Activated CD4-positive, alpha-beta T cell treated with anti-CD3 and anti-CD28 coated beads, Interleukin-2, amount 50 U/mL, for 24 hours (primary cell): ENCODE measurements at places on chromosomes 6 and 20.

- DNase-seq: no peak
Measured at GRCh38 chr6:105995391-105995865, 90.7 kb upstream of the PRDM1 start.

DNA sequence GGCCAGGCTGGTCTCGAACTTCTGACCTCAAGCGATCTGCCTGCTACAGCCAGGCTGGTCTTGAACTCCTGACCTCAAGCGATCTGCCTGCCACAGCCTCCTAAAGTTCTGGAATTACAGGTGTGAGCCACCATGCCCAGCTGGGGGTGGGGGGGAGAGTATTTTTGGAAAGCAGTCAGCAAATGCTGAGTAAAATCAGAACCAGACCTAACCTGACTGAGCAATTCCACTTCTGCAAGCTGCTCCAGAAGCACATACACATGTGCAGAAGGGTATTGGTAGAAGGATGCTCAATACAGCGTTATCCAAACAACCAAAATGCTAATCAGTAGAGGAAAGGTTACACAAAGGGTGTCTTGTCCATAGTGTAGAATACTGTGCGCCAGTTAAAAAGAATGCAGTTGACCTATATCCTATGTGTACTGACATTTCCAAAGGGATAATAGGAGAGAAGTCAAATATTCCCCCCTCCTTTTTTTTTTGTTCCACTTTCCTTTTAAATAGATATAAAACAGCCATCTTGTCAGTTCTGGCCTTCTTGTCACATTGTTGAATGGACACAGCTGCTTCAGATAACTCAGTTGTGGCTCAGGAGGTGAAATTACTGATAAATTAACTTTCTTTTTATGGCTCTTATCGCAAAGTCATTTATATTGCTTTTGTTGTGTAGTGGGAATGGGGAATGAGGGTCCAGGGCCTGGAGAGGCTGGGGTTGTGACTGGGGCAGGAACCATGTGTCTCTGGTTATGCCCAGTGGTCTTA, 74.6 kb downstream of the DTD1 start:
- no peak for DNase-seq

DNA sequence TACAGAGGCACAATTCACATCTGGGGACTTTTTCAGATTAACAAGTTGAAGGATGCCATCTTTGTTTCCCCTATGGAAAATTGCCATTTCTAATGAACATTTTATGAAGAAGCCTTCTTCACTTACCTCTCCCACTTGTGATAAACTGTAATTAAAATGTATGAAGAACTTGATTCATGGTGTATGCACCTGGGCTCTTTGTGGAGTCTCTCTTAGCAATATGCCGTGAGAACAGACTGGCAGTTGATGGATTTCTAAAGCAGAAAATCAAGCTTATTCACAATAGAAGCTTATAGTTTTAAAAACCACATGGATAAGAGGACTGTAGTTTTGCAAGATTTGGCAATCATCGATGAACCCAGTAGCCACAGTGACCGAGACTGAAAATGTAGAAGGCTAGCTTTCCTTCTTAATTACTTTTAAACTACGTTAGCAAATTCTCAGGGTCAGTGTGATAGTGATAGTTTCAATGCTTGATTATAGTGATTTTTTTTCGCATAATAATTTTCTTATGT, 270.6 kb downstream of the PRL start:
- no peak for DNase-seq

- DNase-seq: no peak
Measured at GRCh38 chr20:19975901-19976300, 41.3 kb upstream of the NAA20 start.

DNA sequence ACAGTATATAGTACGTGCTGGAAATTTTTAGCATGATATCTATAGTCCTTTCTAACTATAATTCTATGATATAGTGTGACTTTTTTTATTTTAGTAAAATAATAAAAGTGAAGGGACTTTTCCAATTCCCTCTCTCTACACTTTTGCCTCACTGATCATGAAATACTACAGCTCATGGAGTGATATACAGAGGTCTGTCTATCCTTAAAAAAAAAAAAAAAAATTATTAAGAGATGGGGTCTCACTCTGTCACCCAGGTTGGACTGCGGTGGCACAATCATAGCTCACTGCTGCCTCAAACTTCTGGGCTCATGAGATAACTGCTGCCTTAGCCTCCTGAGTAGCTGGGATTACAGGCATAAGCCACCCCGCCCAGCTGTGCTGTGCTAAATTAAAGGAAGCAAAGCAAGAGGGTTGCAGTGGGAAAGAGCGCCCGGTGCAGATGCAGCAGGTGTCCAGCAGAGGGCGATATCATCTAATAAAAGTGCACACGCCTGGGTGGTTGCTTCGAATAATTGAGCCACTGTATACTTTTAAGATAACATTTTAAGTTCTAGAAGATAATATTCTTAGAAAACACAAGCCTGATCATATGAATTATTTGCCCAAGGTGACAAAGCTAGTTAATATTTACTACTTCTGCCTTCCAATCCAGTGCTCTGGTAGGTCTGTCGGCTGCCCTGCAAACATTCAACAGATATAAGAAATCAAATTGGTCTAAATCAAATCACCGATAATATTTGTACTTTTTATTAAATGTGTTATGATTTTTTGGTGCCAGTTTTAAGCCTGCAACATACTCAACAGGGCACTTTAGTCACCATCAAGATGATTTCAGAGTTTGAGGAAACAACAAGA, 94.9 kb upstream of the NT5E start:
- peak; percentile 3 for DNase-seq

- no peak for DNase-seq
Measured at GRCh38 chr20:41352106-41352505, 11.5 kb downstream of the LPIN3 start.

GRCh38 chr6:136918706-136919105, 3.4 kb upstream of the SLC35D3 start:
- DNase-seq: no peak
